ENCODE measurements at places on chromosomes 12 and 14.

GRCh38 chr14:78310272-78310671 lies 140.1 kb downstream of the NRXN3 start:
- no peak for DNase-seq

DNA sequence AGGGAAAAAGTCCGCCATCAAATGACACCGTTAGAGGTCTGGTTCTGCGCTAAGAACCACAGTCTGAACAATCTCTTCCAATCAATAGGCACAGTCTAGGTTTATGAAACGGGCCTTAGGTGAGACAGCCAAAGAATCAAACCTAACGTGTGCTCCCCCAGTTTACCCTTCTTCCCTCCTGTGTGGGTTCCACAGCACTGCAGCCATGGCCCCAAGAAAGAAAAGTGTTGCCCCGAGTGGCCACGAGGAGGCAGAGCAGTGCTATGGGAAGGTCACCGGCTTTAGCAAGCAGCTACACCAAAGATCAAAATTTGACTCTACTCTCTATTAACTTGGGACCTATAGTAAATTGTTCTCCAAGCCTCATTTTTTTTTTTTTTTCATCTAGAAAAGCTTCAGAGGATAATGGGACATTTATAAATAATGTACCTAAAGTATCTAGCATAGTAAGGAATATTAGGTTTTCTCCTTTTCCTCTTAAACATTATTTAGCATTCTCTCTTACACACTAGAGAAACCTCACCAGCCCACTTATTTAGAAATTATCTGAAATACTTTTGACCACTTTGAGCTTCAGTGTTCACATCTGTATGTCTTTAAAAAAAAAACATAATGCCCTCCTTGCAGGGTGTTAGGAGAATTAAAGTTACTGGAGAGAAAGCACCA lies 70.2 kb upstream of the GPHB5 start:
- DNase-seq: peak; percentile 12

- no peak for DNase-seq
Measured at GRCh38 chr14:100524233-100524932, 62.8 kb downstream of the BEGAIN start.

GRCh38 chr14:76282581-76282980 lies 93.4 kb upstream of the ESRRB start:
- no peak for DNase-seq

DNA sequence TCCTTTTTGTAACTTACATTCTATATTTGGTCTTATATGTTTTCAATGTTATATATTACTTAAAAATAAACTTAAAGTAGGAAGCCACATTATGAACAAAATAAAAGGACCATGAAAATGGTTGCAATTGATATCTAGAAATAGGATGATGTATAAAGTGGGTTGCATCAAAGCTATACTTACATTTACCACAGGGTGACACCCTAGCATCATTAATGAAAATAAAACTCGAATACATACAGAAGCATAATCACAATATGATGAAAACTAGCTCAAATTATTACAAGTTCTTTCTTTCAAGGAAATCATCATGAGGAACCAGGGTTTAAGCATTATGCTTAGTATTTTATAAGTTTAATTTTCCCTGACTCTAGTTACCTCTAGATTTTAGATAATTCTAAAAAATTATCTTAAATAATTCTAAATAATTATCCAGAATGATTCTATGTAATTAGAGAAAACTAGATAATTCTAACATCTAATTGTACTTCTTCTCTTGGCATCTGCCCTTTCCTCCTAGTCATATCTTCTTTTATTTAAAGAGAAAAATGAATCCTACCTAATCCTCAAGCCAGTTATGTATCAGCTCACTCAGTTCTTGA lies 31.2 kb downstream of the TAS2R7 start:
- no peak for DNase-seq

DNA sequence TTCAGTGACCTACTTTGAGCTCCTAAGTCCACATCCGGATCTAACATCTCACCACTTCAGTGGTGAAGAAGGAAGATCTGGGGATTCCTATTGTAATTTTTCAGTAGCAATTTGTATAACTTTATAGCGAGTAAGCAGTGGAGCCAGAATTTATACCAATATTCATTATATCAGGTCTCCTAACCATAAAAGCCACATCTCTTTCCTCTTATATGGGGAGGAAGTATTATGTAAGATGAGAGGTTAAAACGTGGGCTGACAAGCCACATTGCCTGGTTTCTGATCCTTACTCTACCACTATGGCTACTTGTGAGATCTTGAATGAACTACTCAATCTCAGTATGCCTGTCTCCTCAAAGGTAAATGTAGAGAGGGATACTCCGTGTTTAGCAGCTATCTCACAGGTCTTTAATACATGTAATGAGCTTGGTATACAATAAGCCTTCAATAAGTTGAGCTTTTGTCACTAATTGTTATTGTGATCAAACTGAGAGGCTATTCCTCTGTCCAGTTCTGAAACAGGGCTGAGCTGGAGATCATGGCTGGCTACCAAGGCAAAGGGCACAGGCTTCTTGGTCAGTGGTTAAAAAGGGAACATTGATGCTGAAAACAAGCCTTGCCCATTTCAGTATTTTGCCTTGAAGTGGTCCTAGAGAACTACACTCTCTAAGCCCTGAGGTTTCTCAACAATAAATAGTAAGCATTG lies 3.3 kb upstream of the TMEM117 start:
- DNase-seq: no peak

DNA sequence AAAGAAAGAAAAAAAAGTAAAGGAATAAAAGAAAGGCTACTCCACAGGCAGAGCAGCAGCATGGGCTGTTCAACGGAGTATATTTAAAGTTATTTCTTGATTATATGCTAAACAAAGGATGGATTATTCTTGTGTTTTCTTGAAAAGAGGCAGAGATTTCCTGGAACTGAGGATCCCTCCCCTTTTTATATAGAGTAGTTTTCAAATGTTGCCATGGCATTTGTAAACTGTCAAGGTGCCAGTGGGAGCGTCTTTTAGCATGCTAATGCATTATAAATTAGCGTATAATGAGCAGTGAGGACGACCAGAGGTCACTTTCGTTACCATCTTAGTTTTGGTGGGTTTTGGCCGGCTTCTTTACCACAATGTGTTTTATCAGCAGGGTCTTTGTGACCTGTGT lies 383.0 kb downstream of the PCNX1 start:
- DNase-seq: no peak

DNA sequence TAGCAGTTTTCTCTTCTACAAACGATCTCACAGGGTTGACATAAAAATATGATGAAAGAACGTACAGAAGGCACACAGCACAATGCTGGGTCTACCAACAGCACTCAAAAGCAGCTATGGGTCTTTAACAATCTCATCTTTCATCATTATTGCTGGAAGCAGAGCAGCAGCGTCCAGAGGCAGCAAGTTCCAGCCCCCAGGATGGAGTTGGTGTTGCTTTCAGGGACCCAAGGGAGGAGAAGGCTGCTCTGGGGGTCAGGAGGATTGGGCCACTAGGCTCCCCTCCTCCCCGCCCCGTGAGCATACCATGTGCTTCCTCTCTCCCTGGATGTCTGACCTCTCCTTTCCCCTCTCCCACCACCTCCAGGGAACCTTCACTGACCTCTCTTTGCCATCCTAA lies 13.3 kb downstream of the KCTD10 start:
- DNase-seq: no peak

GRCh38 chr12:42482748-42483520 lies 106.6 kb downstream of the PRICKLE1 start:
- DNase-seq: no peak

GRCh38 chr14:21526672-21527317 lies 649 bp upstream of the SALL2 start:
- DNase-seq: no peak

DNA sequence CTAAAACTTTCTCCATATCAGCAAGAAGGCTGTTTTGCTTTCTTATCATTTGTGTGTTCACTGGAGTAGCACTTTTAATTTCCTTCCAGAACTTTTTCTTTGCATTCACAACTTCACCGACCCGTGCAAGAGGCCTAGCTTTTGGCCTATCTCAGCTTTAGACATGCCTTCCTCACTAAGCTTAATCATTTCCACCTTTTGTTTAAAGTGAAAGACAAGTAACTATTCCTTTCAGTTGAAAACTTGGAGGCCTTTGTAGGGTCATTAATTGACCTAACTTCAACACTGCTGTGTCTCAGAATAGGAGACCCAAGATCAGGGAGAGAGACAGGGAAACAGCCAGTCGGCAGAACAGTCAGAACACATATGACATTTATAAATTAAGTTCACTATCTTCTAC lies 39.3 kb downstream of the BBS10 start:
- DNase-seq: no peak

DNA sequence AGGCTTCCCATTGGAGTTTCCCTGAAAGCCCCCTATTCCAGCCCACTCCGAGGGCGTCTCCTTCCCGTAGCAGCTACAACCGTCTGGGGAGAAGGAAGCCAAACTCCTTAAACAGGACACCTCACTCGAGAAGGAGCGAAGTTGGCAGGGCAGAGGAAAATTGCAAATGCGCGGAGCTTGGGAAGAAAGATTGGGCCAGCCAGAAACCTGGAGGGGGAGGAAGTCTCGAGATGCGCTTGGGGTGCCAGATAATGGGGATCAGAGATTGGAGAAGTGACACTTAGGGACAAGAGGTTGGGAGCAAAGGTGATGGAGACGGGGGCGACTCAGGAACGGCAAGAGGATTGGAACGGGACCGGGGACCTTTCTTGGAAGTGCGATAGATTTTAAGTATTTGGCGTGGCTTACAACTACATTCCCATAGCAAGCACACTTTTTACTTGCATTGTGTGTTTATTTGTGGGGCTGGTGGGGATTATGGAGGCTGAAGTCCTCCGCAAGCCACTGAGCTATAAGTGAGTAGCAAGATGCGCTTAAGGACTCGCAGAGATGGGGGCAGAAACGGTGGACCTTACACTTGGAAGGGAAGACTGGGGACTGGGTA lies 926 bp downstream of the HRK start:
- DNase-seq: no peak

DNA sequence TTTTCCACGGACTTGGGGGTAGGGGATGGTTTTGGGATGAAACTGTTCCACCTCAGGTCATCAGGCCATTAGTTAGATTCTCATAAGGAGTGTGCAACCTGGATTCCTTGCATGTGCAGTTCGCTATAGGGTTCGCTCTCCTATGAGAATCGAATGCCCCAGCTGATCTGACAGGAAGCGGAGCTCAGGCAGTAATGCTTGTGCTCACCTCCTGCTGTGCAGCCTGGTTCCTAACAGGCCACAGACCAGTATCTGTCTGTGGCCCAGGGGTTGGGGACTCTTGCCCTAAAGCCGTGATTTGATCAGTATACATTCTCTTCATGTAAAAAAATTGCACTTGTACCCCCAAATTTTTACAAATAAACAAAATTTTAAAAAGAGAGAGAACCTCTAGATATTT lies 219.4 kb upstream of the CPNE8 start:
- DNase-seq: no peak

- DNase-seq: no peak
Measured at GRCh38 chr12:57837864-57838562, 8.5 kb downstream of the CTDSP2 start.

DNA sequence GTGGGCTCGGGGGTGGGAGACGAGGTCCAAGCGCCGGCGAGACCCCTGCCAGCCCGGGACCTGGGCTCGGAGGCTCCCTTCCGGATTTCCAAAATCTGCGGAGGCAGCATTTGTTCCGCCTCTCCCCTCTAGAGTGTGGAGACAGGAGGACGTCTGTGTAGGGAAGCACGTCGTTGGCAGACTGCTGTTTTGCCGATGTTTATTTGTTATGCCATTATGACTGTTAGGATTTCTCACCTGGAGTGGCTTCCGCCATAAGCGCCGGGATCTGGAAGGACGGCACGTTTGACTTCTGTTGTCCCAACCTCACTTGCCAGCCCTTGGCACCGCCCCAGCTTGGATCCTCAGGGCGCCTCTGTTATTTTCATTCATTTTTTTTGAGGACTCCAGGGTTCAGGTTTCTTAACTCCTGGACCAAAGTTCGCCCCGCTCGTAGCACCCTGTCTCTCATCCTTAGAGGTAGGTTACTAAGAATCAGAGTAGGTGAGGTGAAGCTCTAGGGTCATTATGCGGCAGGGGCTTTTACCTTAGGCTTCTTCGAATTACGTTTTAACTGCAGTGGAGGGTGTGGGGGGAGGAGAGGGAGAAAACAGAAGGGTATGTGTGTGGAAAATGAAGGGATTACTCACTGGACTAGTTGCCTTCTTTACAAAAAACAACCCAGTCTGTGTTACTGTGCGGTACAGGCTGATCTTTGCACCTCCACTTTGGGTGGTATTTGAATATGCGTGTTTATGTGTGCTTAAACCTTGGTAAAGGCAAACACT lies 547 bp upstream of the PYGL start:
- DNase-seq: no peak

DNA sequence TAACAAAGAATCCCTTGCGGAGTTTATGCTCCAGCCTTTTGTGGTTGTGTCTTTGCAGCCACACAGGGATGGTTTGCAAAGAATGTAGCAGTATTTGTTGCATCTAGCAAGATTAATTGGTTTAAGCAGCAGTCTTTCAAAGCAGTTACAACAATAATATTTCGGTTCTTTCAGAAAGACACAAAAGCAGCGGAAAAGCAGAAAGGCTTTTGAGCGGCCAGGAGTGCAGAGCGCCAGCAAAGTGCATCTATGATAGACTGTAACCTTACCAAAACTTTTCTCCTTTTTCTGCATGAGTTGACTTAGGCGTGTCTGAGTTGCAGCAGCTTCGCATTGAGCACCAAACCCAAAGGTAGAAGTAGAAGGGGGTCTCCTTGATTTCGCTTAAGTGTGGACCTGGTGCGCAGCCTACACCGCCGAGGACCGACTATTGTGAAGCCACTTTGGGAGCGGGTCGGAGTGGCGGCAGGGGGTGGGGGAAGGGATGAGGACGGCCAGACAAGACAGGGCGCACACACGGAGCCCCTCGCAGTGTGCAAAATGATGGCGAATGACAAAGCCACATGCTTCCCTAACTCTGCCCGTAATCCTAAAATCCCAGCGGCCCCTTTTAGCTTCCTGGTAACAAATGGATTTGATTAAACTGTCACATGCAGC lies 1.2 kb downstream of the LMO3 start:
- no peak for DNase-seq

DNA sequence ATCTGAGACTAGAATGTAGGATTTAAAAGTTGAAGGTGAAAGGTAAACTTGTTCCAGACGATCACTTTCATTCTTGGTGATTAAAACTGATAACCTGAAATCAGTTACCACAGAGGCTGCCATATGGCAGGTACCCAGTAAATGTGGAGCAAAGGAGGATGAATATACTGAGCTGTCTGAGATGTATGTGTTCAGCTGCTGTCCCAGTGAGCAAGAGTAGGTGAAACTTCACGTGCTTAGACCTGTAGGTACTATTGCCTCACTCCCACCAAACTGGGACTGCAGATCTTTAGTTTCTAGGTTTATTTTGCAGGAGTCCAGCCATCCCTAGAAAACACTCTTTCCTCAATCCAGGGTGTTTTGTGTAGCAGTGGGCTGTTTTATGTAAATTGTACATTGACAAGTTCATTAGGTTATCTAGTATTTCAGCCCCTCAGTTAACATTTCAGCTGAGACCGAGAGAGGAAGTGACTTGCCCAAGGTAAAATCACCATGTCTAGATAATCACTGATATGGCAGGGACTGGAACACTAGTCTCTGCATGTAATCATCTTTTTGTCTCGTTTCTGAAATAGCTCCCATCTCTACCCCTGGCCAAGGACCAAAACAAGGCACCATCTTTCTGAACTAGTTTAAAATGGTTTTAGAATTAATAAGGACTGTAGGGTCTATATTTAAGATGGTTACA lies 62.7 kb downstream of the ATG14 start:
- DNase-seq: no peak

GRCh38 chr12:49705479-49706134 lies 1.6 kb downstream of the FMNL3 start:
- no peak for DNase-seq

Measured in activated CD8-positive, alpha-beta memory T cell treated with anti-CD3 and anti-CD28 coated beads for 1 hour (primary cell).